ENCODE measurements at places on chromosomes 11 and 22. TPM values are rescaled to one million over a fixed set of nuclear protein-coding genes. Genes with fewer than 3 reads are reported as not detected.

Gene BEST1
- total RNA-seq: not detected

Gene NOX4
- total RNA-seq: 31.4 TPM

Gene MYRF
- total RNA-seq: 2.3 TPM

Gene GPR83
- not detected for total RNA-seq

Gene TESMIN
- total RNA-seq: 5.3 TPM

Gene DEPDC7
- 0.39 TPM for total RNA-seq

Gene C11orf97
- total RNA-seq: not detected
